ENCODE measurements at places on chromosomes 2 and 18.

DNA sequence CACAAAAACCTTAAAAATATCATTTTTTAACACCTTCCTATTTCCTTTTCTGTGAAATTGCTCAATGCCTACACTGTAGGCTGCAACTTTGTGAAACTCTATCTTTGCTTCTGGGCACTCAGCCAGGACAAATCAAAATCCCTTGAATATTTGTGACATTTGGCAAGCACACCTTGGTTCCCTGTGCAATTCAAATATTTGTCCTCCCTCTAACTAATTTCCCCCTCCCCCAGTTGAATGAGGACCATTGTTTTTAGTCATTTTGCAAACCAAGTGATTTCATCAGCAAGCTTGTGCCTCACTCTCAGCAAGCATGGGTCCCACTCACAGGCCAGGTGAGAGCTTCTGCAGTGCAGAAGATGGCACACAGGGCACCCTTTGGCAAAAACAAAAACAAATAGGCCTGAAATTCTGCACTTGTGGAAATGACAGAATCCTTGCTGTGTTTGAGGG, 541.5 kb downstream of the CNTNAP5 start:
- H3K27ac ChIP-seq, result no peak overlapping the region
- H3K36me3 ChIP-seq, result no peaks in the 10 kb centered on the region
- no peaks in the 10 kb centered on the region for H3K27me3 ChIP-seq
- no peaks in the 10 kb centered on the region for H3K4me1 ChIP-seq
- no peak overlapping the region for H3K4me3 ChIP-seq
- DNase-seq, result no peak

DNA sequence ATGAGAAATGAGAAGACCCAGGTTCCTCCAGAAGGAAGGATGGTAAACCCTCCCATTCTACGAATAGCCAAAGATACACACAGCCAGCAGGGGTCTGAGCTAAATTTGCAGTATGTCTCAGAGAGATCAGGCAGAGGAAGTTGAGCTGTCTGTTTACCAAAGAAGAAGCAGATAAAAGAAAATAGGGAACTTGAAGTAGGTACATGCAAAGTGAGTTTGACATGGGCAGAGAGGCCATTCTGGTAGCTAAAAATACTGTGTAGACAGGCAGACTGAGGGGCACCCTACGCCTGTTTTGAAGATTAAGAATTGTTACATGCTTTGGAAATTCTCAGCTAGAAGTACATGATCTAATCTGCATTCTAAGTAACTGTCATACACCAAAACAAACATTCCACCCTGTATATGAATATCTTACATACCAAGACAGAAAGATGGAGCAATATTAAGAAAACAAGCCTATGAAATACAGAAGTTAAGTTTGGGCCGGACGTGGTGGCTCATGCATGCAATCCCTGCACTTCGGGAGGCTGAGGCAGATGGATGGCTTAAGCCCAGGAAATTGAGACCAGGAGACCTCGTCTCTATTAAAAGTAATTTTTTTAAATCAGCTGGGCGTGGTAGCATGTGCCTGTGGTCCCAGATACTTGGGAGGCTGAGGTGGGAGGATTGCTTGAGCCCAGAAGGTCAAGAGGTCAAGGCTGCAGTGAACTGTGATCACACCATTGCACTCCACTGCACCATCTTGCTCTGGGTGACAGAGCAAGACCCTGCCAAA, 157.9 kb downstream of the ANKRD44 start:
- no peaks in the 10 kb centered on the region for H3K27me3 ChIP-seq
- H3K4me1 ChIP-seq, result peaks cover 8% of the 10 kb centered on the region
- H3K36me3 ChIP-seq, result no peaks in the 10 kb centered on the region
- no peak overlapping the region for H3K27ac ChIP-seq
- no peak overlapping the region for H3K4me3 ChIP-seq
- no peak for DNase-seq

- no peak overlapping the region for H3K4me3 ChIP-seq
- no peak for DNase-seq
- H3K27me3 ChIP-seq, result no peaks in the 10 kb centered on the region
- H3K4me1 ChIP-seq, result no peaks in the 10 kb centered on the region
These were observed 46.7 kb downstream of the MARCO start for GRCh38 chr2:118988706-118989105.

- H3K27me3 ChIP-seq, result no peaks in the 10 kb centered on the region
- no peak overlapping the region for H3K27ac ChIP-seq
- no peaks in the 10 kb centered on the region for H3K4me1 ChIP-seq
- no peak overlapping the region for H3K4me3 ChIP-seq
- DNase-seq, result no peak
These were observed 130.0 kb downstream of the TAF4B start for GRCh38 chr18:26356045-26356785.

GRCh38 chr2:133255360-133255759, 312.9 kb downstream of the NCKAP5 start:
- H3K4me1 ChIP-seq, result no peaks in the 10 kb centered on the region
- DNase-seq, result no peak
- no peak overlapping the region for H3K27ac ChIP-seq
- H3K36me3 ChIP-seq, result no peaks in the 10 kb centered on the region
- H3K27me3 ChIP-seq, result no peaks in the 10 kb centered on the region
- H3K4me3 ChIP-seq, result no peak overlapping the region

- no peak for DNase-seq
- no peaks in the 10 kb centered on the region for H3K27me3 ChIP-seq
- no peak overlapping the region for H3K27ac ChIP-seq
- H3K4me3 ChIP-seq, result no peak overlapping the region
- H3K4me1 ChIP-seq, result no peaks in the 10 kb centered on the region
These were observed 11.6 kb downstream of the CROCC2 start for GRCh38 chr2:240917684-240918257.

DNA sequence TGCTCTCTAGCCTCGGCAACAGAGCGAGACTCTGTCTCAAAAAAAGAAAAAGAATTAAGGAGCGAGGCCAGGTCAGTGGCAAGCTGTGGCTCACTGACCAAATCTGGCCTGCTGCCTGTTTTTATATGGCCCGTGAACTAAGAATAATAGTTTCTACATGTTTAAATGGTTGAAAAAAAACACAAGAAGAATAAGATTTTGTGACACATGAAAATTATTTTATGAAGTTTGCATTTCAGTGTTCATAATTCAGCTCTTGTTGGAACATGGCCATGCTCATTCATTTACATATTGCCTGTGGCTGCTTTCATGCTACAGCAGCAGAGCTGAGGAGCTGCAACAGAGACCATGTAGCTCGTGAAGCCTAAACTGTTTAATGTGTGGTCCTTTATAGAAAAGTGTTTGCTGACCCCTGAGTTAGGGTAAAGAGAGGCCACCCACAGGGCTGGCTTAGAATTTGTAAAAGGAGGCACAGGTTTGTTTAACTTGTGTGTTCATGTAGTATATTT, 59.5 kb downstream of the MFSD6 start:
- H3K4me1 ChIP-seq, result no peaks in the 10 kb centered on the region
- no peaks in the 10 kb centered on the region for H3K27me3 ChIP-seq
- no peak for DNase-seq
- no peaks in the 10 kb centered on the region for H3K36me3 ChIP-seq
- H3K27ac ChIP-seq, result no peak overlapping the region

GRCh38 chr2:39499336-39499735, 62.3 kb upstream of the MAP4K3 start:
- H3K4me1 ChIP-seq, result peaks cover 4% of the 10 kb centered on the region
- DNase-seq, result no peak
- H3K27ac ChIP-seq, result no peak overlapping the region
- no peaks in the 10 kb centered on the region for H3K27me3 ChIP-seq

- no peak overlapping the region for H3K27ac ChIP-seq
- DNase-seq, result no peak
- no peak overlapping the region for H3K4me3 ChIP-seq
- no peaks in the 10 kb centered on the region for H3K27me3 ChIP-seq
- H3K4me1 ChIP-seq, result no peaks in the 10 kb centered on the region
- no peaks in the 10 kb centered on the region for H3K36me3 ChIP-seq
These were observed 208.3 kb upstream of the HDAC4 start for GRCh38 chr2:239609162-239609561.

- H3K4me3 ChIP-seq, result no peak overlapping the region
- no peak overlapping the region for H3K27ac ChIP-seq
- H3K4me1 ChIP-seq, result peaks cover 12% of the 10 kb centered on the region
- no peaks in the 10 kb centered on the region for H3K36me3 ChIP-seq
These were observed 47.6 kb downstream of the LIPG start for GRCh38 chr18:49609256-49610021.

Data from mesendoderm (in vitro differentiated cells).